ENCODE measurements at places on chromosomes 13 and 19. TPM values are rescaled to one million over a fixed set of nuclear protein-coding genes. Genes with fewer than 3 reads are reported as not detected.

GRCh38 chr19:17331045-17331558 is 3.6 kb downstream of the ANO8 start:
- no peak overlapping the region for H3K4me3 ChIP-seq
- DNase-seq, result no peak
- peaks cover 21% of the 10 kb centered on the region for H3K4me1 ChIP-seq
- H3K27me3 ChIP-seq, result no peaks in the 10 kb centered on the region
- no peak overlapping the region for H3K27ac ChIP-seq

- no peaks in the 10 kb centered on the region for H3K4me1 ChIP-seq
- H3K4me3 ChIP-seq, result no peak overlapping the region
- H3K27ac ChIP-seq, result no peak overlapping the region
- peaks cover 4% of the 10 kb centered on the region for H3K27me3 ChIP-seq
- no peak for DNase-seq
Measured at GRCh38 chr13:108828086-108828815, 198.8 kb downstream of the MYO16 start.

Gene KL
- 0.49 TPM for total RNA-seq

- no peaks in the 10 kb centered on the region for H3K27me3 ChIP-seq
- no peak overlapping the region for H3K27ac ChIP-seq
- H3K4me3 ChIP-seq, result no peak overlapping the region
- H3K36me3 ChIP-seq, result no peaks in the 10 kb centered on the region
Measured at GRCh38 chr13:71721104-71721503, 145.9 kb downstream of the DACH1 start.

DNA sequence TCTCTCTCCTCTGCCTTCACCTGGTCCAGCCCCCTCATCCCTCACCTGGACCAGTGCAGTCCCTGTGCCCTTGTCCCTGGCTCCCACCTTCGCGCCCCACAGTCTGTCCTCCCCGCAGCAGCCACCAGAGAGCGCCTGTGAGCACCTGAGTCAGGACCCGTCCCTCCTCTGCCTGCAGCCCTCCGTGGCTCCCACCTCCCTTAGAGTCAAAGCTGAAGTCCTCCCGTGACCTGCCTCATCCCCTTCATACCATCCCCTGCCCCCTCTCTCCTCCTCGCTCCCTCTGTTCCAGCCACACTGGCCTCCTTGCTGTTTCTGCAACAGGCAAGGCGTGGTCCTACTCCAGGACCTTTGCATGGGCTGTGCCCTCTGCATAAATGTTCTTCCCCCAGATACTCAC is 10.3 kb downstream of the CELF5 start:
- peaks cover 6% of the 10 kb centered on the region for H3K27me3 ChIP-seq
- no peaks in the 10 kb centered on the region for H3K4me1 ChIP-seq
- peak; percentile 42 for DNase-seq
- H3K4me3 ChIP-seq, result no peak overlapping the region
- H3K36me3 ChIP-seq, result no peaks in the 10 kb centered on the region

- no peaks in the 10 kb centered on the region for H3K27me3 ChIP-seq
- no peak overlapping the region for H3K4me3 ChIP-seq
- no peaks in the 10 kb centered on the region for H3K4me1 ChIP-seq
- no peak overlapping the region for H3K27ac ChIP-seq
- no peak for DNase-seq
Measured at GRCh38 chr19:2116507-2116906, 19.8 kb downstream of the IZUMO4 start.

- no peaks in the 10 kb centered on the region for H3K36me3 ChIP-seq
- DNase-seq, result no peak
- H3K27me3 ChIP-seq, result no peaks in the 10 kb centered on the region
- peaks cover 4% of the 10 kb centered on the region for H3K4me1 ChIP-seq
- no peak overlapping the region for H3K27ac ChIP-seq
- no peak overlapping the region for H3K4me3 ChIP-seq
Measured at GRCh38 chr13:50810998-50811397, 32.5 kb downstream of the DLEU7 start.

DNA sequence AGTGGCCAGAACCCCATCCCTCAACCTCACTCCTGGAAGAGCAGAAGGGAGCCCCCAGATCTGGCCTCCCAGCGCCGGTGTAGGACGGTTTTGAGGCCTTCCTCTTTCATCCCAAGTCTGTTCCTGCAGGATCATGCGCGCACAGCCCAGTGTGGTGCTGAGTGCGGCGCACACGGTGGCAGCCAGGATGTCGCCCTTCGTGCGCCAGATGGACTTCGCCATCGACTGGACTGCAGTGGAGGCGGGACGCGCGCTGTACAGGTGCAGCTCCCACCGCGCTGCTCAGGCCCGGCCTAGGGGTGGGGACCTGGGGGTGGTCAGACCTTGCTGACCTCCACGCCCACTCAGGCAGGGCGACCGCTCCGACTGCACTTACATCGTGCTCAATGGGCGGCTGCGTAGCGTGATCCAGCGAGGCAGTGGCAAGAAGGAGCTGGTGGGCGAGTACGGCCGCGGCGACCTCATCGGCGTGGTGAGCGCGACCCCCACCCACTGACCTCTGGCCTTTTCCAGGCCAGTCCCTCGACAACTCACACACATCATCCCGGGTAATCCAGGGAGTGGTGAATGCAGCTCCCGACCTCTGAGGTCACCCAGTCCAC is 14.8 kb downstream of the PNPLA6 start:
- no peak overlapping the region for H3K27ac ChIP-seq
- H3K27me3 ChIP-seq, result no peaks in the 10 kb centered on the region
- peaks cover 9% of the 10 kb centered on the region for H3K36me3 ChIP-seq

DNA sequence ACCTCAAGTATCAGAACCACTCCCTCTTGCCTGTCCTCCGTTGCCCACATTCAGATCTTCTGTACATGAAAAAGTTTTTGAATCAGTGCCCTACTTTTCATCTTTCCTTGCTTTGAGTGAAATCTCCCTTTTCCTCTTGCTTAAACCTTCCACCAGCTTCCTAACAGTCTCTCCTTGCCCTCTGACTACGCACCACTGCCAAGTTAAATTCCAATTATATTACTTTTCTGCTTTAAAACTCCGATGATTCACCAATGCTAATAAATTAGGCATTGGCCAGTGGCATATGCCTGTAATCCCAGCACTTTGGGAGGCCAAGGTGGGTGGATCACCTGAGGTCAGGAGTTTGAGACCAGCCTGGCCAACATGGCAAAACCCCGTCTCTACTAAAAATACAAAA is 30.7 kb upstream of the RFXAP start:
- peaks cover 6% of the 10 kb centered on the region for H3K27me3 ChIP-seq
- no peaks in the 10 kb centered on the region for H3K4me1 ChIP-seq
- no peak for DNase-seq
- H3K36me3 ChIP-seq, result no peaks in the 10 kb centered on the region
- H3K4me3 ChIP-seq, result no peak overlapping the region
- no peak overlapping the region for H3K27ac ChIP-seq

Gene RELB
- 55.4 TPM for total RNA-seq

Gene FCER2
- total RNA-seq, result 0.89 TPM

GRCh38 chr13:105008604-105009003 is 1526.9 kb downstream of the EFNB2 start:
- no peaks in the 10 kb centered on the region for H3K36me3 ChIP-seq
- H3K27me3 ChIP-seq, result peaks cover 3% of the 10 kb centered on the region
- no peaks in the 10 kb centered on the region for H3K4me1 ChIP-seq
- DNase-seq, result no peak

Gene SEMA6B
- total RNA-seq, result 0.17 TPM

Gene UBL3
- 8.5 TPM for total RNA-seq

DNA sequence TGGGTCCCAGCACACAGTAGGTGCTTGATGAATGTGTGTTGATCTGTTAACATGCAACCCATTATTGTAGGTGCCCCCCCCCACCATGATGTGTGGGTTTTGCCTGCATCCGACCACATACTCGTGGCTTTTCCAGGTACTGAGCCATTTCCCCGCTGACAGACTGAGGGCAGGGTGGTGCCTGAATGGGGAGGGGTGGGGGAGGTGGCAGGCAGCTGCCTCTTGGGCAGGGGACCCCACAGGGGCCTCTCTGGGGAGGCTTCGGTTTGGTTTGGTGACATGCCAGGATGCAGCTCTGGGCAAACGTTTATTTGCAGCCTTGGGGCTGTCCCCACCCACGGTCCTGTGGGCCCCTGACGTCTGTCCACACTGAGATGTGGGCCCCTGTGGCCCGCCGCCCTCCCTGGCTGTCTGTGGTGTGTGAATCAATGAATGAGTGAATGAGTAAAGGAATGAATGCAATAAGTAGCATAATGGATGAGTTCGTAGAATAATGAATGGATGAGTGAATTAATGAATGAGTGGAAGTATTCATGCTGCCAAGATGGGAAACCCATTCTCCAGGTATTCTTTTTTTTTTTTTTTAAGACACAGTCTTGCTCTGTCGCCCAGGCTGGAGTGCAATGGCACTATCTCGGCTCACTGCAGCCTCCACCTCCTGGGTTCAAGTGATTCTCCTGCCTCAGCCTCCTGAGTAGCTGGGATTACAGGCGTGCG is 9.0 kb upstream of the JUND start:
- H3K27ac ChIP-seq, result peak overlapping the region; percentile 98
- peaks cover 1% of the 10 kb centered on the region for H3K36me3 ChIP-seq
- peaks cover 64% of the 10 kb centered on the region for H3K4me1 ChIP-seq
- H3K4me3 ChIP-seq, result peak overlapping the region; percentile 89
- no peaks in the 10 kb centered on the region for H3K27me3 ChIP-seq
- DNase-seq, result peak; percentile 96

- peak; percentile 85 for DNase-seq
- peaks cover 19% of the 10 kb centered on the region for H3K4me1 ChIP-seq
- peak overlapping the region; percentile 44 for H3K27ac ChIP-seq
Measured at GRCh38 chr13:98664047-98664446, 87.1 kb upstream of the STK24 start.

GRCh38 chr19:48968179-48968661 is 3.1 kb downstream of the FTL start:
- H3K4me3 ChIP-seq, result peak overlapping the region; percentile 32
- H3K4me1 ChIP-seq, result peaks cover 40% of the 10 kb centered on the region
- H3K36me3 ChIP-seq, result peaks cover 35% of the 10 kb centered on the region
- H3K27me3 ChIP-seq, result no peaks in the 10 kb centered on the region
- peak overlapping the region; percentile 46 for H3K27ac ChIP-seq

DNA sequence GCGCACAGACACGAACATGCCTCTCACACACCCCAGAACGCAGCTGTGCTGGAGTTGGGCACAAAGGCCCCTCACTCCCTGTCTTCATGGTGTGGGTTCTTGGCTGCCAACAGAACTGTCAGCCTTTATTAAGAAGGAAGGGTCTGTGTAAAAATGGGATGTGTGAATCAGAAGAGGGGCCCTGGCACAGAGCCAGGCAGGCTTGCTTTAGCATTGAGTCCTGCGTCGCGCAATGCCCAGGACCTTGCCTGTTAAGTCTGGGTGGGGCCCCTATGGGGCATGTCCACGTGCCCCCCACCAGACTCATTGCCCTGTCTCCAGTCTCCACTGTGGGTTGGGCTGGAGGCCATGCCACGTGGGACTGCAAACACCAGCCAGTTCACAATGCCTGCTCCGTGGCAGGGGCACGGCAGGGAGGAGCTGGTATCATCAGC is 84.8 kb downstream of the SLC7A1 start:
- H3K27ac ChIP-seq, result peak overlapping the region; percentile 36
- DNase-seq, result no peak
- peaks cover 3% of the 10 kb centered on the region for H3K4me1 ChIP-seq
- H3K4me3 ChIP-seq, result no peak overlapping the region
- peaks cover 18% of the 10 kb centered on the region for H3K36me3 ChIP-seq
- no peaks in the 10 kb centered on the region for H3K27me3 ChIP-seq

DNA sequence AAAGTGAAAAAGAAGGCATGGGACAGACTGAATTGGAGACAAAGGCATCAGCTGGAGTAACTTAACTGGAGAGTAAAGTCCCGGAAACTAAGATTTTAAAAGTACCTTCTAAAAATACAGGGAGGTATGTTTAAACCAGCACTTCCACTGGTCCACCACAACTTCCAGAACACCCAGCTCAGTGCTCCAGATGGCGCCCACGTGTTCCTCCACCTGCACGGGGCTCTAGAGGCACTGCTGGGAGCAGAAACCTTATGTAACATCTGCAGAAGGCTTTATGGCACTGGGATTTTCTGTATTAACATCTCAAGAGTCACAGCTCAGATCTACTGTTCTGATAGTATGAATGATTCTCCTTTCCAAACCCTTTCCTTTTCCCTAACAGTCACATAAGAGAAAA is 252.1 kb downstream of the DCLK1 start:
- no peak overlapping the region for H3K4me3 ChIP-seq
- no peaks in the 10 kb centered on the region for H3K4me1 ChIP-seq
- no peaks in the 10 kb centered on the region for H3K36me3 ChIP-seq
- no peaks in the 10 kb centered on the region for H3K27me3 ChIP-seq
- no peak for DNase-seq

- no peak overlapping the region for H3K4me3 ChIP-seq
- H3K27ac ChIP-seq, result no peak overlapping the region
- no peak for DNase-seq
- H3K4me1 ChIP-seq, result no peaks in the 10 kb centered on the region
- peaks cover 11% of the 10 kb centered on the region for H3K27me3 ChIP-seq
Measured at GRCh38 chr13:31540281-31540680, 199.0 kb upstream of the RXFP2 start.

- H3K4me3 ChIP-seq, result no peak overlapping the region
- DNase-seq, result no peak
- no peaks in the 10 kb centered on the region for H3K27me3 ChIP-seq
- no peaks in the 10 kb centered on the region for H3K36me3 ChIP-seq
- no peak overlapping the region for H3K27ac ChIP-seq
- no peaks in the 10 kb centered on the region for H3K4me1 ChIP-seq
Measured at GRCh38 chr13:104949840-104950740, 1585.4 kb downstream of the EFNB2 start.

Gene ATP4A
- not detected for total RNA-seq

- H3K27me3 ChIP-seq, result no peaks in the 10 kb centered on the region
- DNase-seq, result no peak
- no peak overlapping the region for H3K27ac ChIP-seq
- H3K4me3 ChIP-seq, result no peak overlapping the region
Measured at GRCh38 chr13:71751073-71751472, 115.9 kb downstream of the DACH1 start.

DNA sequence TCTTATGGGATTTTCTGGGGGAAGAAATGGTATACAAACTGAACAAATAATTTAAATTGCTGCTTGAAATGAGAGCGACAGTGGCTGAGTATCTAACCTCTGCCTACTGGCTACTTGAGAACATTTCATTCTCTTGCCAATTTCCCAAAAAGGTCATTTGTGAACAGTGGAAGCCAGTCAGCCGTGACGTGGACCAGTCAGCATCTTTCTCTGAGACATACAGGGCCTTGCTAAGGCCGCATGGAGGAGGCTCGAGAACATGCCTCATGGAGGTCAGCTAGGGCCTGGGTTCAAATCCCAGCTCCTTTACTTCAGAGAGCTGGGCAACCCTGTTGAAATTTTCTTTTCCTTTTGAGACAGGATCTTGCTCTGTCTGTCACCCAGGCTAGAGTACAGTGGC is 20.3 kb downstream of the ZC3H4 start:
- no peak overlapping the region for H3K4me3 ChIP-seq
- H3K27ac ChIP-seq, result peak overlapping the region; percentile 94
- no peak for DNase-seq
- H3K4me1 ChIP-seq, result peaks cover 46% of the 10 kb centered on the region
- peaks cover 34% of the 10 kb centered on the region for H3K36me3 ChIP-seq

GRCh38 chr19:52331757-52332156 is 4.3 kb upstream of the ZNF610 start:
- H3K4me1 ChIP-seq, result peaks cover 7% of the 10 kb centered on the region
- no peak for DNase-seq
- H3K4me3 ChIP-seq, result no peak overlapping the region
- peaks cover 17% of the 10 kb centered on the region for H3K36me3 ChIP-seq
- H3K27ac ChIP-seq, result no peak overlapping the region
- no peaks in the 10 kb centered on the region for H3K27me3 ChIP-seq

All from activated naive CD4-positive, alpha-beta T cell treated with anti-CD3 and anti-CD28 coated beads for 36 hours (primary cell).